ENCODE measurements at places on chromosomes 5 and 9. TPM values are rescaled to one million over a fixed set of nuclear protein-coding genes. Genes with fewer than 3 reads are reported as not detected.

DNA sequence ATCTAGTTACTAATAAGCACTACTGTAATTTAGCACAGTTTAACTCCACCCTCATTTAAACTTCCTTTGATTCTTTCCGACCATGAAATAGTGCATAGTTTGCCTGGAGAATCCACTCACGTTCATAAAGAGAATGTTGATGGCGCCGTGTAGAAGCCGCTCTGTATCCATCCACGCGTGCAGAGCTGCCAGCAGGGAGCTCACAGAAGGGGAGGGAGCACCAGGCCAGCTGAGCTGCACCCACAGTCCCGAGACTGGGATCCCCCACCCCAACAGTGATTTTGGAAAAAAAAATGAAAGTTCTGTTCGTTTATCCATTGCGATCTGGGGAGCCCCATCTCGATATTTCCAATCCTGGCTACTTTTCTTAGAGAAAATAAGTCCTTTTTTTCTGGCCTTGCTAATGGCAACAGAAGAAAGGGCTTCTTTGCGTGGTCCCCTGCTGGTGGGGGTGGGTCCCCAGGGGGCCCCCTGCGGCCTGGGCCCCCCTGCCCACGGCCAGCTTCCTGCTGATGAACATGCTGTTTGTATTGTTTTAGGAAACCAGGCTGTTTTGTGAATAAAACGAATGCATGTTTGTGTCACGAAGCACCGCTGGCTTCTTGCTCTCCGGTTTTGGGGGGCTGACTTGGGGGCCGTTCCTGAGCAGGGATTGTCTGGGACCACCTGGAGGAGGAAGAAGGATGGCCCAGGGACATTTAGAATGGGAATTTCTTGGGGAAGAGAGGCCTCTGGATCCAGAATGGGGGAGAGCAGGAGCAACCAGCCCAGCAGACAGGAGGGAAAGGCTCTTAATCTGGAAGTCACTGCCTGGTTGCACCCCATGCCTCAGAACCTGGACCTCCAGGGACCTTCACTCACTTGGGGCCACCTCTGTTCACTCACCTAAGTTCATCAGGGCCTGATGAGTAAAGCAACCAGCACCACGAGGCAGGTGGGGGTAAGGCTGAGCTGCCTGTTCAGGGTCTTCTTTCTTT, 35.4 kb downstream of the CXXC5 start:
- no peak for DNase-seq

The PROB1 gene
- total RNA-seq, result 1.9 TPM

GRCh38 chr5:54743997-54744788, 226.6 kb downstream of the SNX18 start:
- peak; percentile 73 for DNase-seq

The SERF1B gene
- total RNA-seq, result 43.7 TPM

GRCh38 chr5:67957374-67957773, 258.2 kb upstream of the PIK3R1 start:
- DNase-seq, result no peak

The MRPL50 gene
- 8.6 TPM for total RNA-seq

The CNTNAP3B gene
- total RNA-seq, result 80.4 TPM

The RMRP gene
- 22,385 TPM for total RNA-seq

Measured in endothelial cell of umbilical vein (primary cell).